ENCODE measurements at places on chromosomes 3 and 15.
A peak's percentile ranks its signal among the peaks of the same experiment; 100 is the strongest.

- peak; percentile 9 for DNase-seq
Measured at GRCh38 chr15:77186594-77187011, 115.7 kb upstream of the TSPAN3 start.

GRCh38 chr3:166282931-166283330 is 445.7 kb upstream of the BCHE start:
- DNase-seq: no peak

DNA sequence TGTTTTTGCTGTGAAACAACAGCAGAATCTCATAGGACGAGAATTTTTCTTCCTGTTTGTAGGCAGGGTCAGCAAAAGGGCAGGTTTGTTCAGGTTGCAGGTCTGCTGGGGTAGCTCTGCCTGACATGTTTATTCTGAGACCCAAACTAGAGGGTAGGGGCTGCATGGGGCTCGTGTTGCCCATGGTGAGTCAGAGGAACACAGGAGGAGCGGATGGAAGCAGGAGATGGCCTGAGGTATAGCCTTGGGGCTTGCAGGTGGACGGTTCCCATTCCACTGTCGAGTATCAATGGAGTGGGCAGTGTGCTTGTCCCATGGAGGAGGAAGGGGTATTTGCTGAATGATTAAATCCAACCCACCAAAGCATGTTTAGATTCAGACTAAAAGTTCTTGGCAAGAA is 138.9 kb downstream of the APBA2 start:
- no peak for DNase-seq

DNA sequence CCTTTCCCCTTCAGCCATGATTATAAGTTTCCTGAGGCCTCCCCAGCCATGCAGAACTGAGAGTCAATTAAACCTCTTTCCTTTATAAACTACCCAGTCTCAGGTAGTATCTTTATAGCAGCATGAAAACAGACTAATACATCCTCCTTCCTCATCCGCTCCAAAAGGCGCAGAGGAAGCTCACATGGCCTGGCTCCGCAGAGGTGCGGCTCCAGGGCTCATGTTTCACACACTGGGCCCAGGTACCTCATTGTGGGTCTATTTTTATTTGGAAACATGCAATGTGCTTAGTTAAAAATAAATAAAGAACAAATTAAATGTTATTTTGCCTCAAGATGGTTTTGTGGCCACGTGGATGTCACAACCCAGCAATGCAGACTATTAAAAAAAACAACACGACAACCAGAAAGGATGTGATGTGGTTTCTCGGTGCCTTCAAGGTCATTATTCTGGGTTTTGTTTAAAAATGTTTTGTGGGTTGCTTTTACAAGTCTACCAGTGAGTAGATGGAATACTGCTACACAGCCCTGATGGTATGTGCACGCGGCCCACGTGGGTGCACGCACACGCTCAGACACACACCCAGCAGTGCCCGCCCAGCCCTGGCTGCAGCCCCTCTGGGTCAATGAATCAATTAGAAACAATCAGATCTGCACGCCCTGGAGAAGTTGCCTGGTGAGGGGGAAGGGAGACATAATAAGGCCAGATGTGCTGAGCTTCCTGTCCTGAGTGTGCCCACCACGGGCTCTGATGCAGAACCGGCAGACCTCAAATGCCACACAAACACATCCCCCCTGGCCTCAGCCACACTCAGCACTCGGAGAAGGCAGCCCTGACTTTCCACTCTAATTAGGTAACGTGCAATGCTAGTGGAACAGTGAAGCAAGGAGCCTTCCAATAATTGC is 140.1 kb downstream of the ADAMTS17 start:
- DNase-seq: no peak

GRCh38 chr3:46286947-46287565 is 44.8 kb downstream of the CCR3 start:
- no peak for DNase-seq
